ENCODE measurements at places on chromosomes 12 and 14.

DNA sequence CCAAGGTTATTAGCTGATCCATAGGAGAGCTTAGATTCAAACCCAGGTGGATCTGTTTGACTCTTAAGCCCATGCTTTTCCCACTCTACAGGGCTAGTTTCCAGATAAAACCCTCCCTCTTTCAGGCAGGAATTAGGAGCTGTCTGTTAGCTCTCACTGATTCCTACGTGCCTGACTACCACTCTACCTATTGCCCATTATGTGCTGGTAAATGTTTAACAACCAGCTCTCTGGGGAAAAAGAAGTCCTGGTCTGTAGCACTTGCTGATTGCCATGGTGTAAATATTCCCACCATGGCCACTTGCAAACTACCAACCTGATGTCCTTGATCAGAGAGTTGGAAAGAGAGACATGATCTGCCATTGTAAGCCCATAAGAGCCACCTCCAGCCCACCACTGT, 65.5 kb upstream of the BDKRB2 start:
- no peak for DNase-seq

DNA sequence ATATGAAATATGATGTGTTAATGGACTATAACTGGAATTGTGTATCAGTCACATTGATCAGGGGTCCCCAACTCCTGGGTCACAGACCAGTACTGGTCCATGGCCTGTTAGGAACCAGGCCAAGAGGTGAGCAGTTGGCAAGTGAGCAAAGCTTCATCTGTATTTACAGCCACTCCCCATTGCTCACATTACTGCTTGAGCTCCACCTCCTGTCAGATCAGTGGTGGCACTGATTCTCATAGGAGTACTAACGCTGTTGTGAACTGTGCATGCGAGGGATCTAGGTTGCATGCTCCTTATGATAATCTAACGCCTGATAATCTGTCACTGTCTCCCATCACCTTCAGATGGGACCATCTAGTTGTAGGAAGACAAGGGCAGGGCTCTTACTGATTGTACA, 72.3 kb downstream of the CDK17 start:
- no peak for DNase-seq

DNA sequence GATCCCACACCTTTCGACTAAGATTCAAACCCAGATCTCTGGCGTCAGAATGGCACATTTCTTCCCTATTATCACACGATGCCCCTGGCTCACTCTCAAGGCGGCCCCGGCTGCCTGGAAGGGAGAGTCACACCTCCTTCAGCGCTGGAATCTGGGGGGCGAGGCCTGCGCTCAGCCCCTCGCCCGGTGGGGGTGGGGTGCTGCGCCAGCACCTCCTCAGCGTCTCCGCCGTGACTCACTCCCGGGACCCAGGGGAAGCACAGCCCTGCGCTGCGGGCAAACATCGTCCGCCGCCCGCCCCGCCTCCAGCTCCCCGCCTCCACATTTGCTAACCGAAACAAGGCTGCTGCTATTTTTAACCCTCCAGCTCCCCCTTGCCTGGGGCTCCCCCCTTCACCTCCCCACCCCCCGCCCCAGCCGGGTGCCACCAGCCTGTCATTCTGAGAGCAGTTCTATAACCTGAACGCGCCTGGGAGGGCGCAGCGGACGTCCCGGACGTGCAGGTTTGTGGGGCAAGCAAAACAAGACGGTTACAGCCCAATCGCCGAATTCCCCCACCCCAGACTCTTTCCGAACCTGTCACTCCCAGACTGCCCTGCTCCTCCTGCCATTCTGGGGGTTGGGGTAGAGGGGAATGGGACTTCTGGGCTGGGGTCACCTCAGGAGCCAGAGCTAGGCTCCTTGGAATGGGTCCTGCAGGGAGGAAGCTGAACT, 6.7 kb downstream of the HDAC7 start:
- peak; percentile 69 for DNase-seq

GRCh38 chr12:105279460-105280056, 43.6 kb upstream of the APPL2 start:
- peak; percentile 48 for DNase-seq

DNA sequence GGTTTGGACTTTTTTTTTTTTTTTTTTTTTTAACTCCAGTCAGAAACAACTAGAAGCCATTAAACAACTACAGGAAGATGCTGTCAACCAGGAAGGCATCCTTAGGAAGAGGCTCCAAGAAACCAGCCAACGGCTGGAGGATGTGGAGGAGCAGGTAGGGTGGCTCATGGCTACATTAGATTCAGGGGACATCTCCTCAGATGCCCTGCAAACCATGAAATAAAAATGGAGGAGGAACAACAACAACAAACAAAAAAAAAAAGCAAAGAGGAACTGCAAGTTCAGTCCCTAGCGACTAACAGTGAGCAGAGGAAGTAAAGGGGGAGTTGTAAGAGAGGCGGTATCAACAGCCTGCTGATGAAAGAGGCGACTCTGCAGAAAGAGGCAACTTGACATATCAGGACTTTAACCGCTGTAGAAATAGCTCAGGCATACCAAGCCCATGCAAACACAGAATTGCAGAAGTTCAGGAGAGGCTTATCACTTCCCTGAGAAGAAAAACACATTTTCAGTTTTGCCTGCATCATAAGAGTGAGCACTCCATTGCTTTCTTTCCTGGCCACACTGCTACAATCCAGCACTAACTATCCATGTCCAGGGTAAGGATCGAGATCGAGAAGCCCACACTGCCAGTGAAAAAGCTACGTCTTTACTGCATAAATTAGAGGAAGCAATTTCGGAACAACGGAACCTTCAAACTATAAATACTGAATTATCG, 103.5 kb upstream of the BCAT1 start:
- DNase-seq, result no peak

GRCh38 chr12:120955232-120955631, 23.1 kb upstream of the HNF1A start:
- DNase-seq, result no peak

GRCh38 chr12:53454707-53455106, 2.8 kb downstream of the PCBP2 start:
- DNase-seq, result no peak

GRCh38 chr12:131204416-131205274, 250.9 kb downstream of the ADGRD1 start:
- no peak for DNase-seq

DNA sequence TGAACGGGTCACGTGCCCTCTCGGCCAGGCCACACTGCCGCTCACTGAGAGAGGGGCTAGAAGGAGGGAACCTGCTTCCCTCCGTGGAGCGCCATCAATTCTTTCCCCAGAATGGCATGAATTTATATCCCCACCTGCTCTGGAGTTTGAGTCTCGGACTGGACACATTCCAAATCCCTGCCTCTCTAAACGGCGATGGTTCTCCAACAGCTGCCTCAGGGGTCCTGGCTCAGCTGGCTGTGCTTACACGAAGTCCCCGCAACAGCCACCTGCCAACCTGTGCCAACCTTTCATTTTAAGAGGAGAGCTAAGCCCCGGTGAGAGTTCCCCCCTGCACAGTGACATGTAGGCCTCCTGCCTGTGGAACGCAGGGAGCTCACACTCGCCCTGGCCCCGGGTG, 73.2 kb downstream of the RIMBP2 start:
- no peak for DNase-seq

- DNase-seq, result no peak
Measured at GRCh38 chr14:104930526-104931303, 6.0 kb downstream of the PLD4 start.

DNA sequence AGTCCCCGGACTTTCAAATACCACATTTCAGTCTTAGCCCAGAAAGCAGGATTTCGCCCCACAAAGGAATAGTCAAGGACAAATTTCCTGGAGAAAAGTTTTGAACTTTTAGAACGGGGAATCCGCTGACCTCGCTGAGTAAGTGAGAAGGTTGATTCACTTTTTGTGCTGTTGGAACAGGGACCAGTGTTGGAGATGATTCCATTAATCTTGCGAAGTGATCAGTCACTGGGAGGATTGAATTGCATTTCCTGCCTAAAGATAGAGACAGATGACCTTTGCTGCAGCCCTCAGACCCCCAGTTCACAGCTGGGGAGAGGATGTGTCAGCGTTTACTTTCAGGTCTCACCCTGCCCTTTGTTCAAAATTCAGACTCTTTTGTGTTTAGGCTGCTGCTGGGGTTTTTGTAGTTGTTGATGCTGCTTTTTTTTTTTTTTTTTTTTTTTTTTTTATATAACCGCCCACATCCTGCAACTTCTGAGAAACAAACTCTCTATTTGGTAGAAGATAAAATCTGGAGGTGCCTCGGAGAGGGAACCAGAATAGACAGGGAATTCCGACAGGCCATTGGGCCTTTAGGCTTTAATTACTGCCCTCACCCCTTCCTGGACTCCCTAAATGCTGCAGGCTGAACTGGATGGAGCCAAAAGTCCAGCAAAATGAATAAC, 9.8 kb upstream of the KDM2B start:
- DNase-seq, result no peak

GRCh38 chr14:71136386-71137060, 229.3 kb downstream of the PCNX1 start:
- no peak for DNase-seq

GRCh38 chr14:78278464-78279250, 108.5 kb downstream of the NRXN3 start:
- DNase-seq, result no peak

- peak; percentile 83 for DNase-seq
Measured at GRCh38 chr14:65070471-65070976, 31.8 kb downstream of the MAX start.

DNA sequence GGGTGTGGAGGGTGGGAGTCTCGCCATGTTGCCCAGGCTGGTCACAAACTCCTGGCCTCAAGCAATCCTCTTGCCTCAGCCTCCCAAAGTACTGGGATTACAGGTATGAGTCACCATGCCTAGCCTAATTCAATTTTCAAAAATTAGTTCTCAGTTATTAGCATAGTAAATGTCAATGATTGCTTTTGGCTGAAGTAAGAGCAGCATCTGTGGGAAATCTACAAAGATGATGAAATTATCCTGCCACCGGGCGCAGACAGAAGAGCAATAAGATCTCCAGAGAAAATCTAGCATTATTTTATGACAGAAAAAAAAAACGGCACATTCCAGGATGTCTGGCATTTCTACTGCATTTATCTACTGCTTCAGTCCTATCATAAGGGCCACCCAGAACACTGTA, 97.9 kb upstream of the DAAM1 start:
- DNase-seq, result no peak

DNA sequence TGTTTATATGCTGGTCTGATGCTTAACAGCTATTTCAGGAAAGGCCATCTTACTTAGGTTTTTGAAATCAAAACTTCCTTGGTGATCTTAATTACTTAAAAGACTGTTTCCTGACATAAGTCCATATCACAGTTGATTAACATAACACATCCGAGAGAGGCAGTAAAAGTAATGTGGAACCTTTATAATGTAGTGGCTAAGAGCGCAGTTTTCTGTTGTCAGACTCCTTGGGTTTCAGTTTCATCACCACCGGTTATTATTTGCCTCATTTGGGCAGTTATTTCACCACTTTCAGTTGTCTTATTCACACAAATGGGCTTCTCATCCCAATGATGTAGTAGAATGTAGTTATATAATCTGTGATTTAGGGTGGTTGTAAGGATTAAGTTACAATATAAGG, 30.9 kb downstream of the TBC1D15 start:
- no peak for DNase-seq

- DNase-seq, result no peak
Measured at GRCh38 chr12:6198051-6198450, 2.1 kb upstream of the CD9 start.

DNA sequence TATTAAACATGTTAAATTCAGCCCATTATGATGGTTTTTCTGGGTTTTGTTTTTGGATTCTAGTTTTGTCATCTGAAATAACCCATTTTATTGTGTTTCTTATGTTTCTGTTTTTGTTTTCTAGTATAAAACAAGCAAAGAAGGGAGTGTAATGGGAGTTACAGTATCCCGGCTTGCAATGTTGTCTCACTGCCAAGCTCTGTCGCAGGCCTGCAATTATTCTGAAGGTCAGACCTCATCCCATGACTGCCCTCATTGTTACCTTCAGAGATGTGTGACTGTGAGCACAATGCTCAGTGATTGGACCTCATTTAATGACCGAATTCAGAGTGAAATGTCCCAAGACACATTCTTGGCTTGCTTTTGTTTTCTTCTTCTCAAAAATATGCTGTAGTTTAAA, 73.0 kb upstream of the ATF1 start:
- no peak for DNase-seq

DNA sequence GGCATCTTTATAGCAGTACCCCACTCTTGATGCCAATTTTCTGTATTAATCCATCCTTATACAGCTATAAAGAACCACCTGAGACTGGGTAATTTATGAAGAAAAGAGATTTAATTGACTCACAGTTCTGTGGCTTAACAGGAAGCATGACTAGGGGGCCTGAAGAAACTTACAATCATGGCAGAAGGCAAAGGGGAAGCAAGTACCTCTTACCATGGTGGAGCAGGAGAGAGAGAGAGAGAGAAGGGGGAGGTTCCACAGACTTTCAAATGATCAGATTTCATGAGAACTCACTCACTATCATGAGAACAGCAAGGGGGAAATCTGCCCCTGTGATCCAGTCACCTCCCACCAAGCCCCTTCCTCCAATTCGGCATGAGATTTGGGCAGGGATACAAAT, 84.4 kb downstream of the SLC24A4 start:
- DNase-seq, result no peak

DNA sequence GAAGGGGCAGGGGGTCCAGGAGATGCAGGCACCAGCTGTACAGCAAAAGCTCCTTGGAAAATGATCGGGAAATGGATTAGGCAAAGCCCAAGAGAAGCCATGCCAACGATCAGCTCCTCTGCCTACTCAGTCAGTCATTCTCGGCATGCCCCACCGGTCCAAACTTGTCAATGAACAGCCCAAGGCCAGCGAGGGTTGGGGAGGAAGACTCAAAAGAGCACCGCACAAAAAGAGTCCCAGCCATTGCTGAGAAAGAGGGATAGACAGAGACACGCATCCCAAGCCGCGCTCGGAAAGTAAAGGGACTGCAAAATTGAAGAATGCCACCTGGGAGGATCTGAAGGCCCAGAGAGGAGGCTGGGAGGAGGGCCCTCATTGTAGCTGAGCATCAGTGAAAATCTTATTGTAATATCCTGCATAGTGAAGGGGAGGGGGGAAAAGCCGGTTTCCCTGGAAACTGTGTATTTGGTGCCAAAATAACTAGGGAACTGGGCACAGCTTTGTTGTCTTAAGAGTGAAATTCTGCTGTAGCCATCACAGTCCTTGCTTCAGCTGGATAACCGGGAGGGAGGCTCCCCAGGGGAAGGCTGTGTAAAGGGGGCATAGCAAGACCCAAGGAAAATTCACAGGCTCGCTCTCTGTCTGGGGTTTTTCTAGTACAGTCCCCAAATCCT, 4.7 kb downstream of the KDM2B start:
- no peak for DNase-seq

- DNase-seq, result no peak
Measured at GRCh38 chr14:44756554-44756953, 205.2 kb downstream of the KLHL28 start.
